ENCODE measurements at places on chromosomes 1 and 21.
A peak's percentile ranks its signal among the peaks of the same experiment; 100 is the strongest.

DNA sequence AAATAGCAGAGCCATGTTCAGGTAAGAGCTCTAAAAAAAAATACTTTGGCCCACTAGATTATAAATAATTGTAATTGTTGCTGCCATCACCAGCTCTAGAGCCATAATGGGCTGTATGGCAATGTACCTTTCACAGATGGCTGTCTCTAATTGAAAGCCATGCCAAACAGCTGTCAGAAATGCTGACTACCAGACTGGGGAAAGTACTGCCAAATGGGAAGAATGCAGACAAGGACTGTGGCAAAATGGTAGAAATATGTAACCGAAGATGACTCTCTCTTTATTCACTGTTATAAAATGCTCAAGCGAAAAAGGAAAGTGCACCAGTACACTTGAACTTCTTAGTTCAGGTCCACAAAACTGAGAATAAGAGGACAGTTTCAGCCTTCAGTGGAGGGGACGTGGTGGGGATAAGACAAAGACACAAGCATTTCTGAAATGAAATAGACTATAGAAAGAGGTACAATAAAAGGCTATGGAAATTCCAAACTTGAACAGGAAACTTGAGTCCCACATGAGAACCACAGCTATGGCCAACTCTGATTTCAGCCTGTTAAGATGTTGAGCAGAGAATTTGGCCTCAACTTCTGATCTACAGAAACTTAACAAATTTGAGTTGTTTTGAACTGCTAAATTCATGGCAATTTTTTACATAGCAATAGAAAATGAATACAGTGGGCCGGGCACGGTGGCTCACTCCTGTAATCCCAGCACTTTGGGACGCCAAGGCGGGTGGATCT is 46.5 kb upstream of the LPGAT1 start:
- no peak for ATAC-seq

DNA sequence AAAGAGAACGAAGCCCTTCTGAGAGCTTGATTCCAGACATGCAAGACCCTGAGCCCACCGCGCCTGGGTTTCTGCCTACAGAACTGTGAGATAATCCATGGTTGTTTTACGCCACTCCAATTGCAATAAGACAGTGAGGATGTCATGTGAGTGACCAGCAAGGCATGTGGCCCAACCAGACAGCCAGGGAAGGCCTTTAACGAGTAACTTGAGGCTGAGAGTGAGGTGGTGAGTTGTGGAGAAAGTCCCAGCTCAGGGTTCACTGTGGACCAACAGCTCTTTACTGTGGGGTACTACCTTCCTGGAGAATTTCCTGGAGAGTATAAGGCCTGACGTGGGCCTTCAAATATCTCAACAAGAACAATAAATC is 153.9 kb downstream of the ETS2 start:
- no peak for ATAC-seq

GRCh38 chr1:17618558-17619247 is 79.2 kb downstream of the ARHGEF10L start:
- ATAC-seq, result no peak

- ATAC-seq, result peak; percentile 61
Measured at GRCh38 chr1:55640708-55641473, 425.7 kb upstream of the USP24 start.

DNA sequence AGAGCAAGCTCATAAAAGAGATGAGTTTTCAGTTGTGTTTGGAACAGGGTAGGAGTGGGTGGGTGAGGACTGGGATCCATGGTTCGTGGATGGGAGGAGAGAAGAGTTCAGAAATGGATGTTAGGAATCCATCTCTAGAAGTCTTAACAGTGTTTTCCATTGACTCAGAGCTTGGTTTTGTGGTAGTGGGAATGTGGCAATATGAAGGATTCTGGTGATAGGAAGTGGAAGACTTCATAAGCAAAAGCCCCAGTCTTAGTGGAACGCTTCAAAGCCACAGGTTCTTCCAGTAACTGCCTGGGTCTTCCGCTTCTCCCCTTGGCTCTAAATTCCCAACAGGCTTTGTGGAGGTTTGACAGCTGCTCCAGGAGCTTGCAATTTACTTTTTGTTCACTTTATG is 167.9 kb downstream of the KCNJ6 start:
- no peak for ATAC-seq

GRCh38 chr1:193019442-193020026 is 39.6 kb downstream of the UCHL5 start:
- no peak for ATAC-seq

DNA sequence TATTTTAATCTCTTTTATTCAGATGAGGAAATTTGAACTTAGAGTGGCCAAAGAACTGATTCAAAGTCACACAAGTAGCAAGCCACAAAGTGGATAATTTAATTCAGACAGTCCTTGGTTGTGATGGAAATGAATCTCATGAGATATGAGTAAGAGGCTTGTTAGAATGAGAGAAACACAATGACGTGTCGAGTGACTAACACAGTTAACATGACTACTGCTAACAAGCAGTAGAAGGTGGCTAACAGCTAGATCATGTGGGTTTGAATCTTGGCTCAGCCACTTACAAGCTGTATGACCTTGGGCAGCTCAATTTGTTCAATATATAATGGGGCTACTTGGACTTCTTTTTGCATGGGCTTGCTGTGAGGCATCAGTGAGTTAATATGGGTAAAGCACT is 104.5 kb upstream of the LMO4 start:
- peak; percentile 90 for ATAC-seq

GRCh38 chr21:33266789-33267135 is 595 bp downstream of the IL10RB start:
- ATAC-seq, result peak; percentile 14

DNA sequence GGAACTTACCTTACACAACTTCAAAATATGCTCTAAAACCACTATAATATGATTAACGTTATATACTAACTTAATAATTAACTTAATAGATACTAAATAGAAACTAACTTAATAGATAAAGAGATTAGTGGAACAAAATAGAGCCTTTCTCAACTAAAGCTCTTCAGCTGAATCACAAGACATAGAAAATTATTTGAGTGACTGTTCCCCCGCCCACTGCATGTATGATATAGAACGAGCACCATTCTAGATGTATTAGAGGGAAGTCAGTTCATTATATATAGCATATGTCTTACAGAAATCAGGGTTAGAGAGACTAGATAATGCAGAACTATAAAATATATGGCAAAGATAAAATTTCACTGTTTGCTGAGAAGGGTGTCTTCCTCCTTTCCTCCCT is 16.3 kb downstream of the LYPLAL1 start:
- ATAC-seq, result no peak

- ATAC-seq, result no peak
Measured at GRCh38 chr1:193703655-193704054, 517.2 kb upstream of the B3GALT2 start.

- ATAC-seq, result peak; percentile 37
Measured at GRCh38 chr21:36846631-36847030, 119.8 kb downstream of the HLCS start.

GRCh38 chr1:41525891-41526587 is 41.6 kb upstream of the EDN2 start:
- ATAC-seq, result peak; percentile 6

DNA sequence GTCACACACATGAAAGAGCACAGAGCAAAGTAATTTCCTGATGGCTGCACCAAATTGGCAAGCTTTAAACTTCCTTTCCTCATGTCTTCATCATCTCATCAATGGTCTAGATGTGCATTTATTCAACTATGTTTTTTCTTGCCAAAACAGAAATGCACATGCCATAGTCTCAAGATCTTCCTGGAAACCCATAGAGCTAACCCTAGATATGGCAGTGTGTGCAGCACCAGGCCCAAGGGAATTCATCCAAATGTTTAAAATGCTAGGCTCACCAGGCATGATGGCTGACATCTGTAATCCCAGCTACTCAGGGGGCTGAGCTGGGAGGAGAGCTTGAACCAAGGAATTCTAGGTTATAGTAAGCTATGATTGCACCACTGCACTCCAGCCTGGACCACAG is 31.2 kb upstream of the PALMD start:
- ATAC-seq, result no peak

- ATAC-seq, result peak; percentile 35
Measured at GRCh38 chr1:221217029-221217428, 337.8 kb downstream of the HLX start.

GRCh38 chr1:88399690-88400089 is 284.4 kb upstream of the PKN2 start:
- no peak for ATAC-seq

- ATAC-seq, result no peak
Measured at GRCh38 chr1:60747353-60747752, 335.0 kb upstream of the NFIA start.

GRCh38 chr1:188251036-188251435 is 1422.3 kb downstream of the PLA2G4A start:
- no peak for ATAC-seq

DNA sequence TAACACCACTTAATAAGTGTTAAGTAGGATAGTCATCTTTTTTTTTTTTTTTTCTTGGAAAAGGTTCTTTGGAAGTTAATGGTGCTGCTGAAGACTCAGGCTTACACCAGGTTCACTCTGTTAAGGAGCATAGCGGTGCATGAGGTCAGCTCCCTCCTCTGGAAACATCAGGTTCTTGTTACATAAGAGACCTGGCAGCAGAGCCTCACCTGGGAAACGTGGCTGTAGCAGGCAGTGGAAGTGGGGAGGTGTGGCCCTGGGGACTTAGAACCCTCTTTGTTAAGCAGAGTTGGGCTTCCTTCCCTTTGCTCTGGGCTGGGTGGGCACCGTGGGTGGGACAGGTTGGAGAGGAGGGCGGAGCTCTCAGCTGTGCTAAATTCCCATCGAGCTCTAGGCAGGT is 104.1 kb downstream of the CNIH3 start:
- no peak for ATAC-seq

DNA sequence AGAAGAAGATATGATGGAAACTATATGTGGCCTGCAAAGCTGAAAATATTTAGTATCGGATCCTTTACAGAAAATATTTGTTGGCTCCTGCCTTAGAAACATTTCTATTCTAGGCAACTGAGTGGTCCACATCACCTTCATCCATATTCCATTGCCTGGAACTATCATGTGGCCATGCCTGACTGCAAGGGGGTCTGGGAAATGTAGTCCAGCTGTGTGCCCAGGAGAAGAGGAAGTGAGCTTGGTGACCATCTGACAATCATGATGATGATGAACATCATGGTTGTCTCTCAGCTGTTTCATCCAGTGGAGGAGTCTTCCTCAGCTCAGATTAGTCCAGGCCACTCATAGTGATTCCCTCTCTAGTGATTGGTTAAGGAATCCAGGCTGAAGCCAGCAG is 61.8 kb upstream of the IFNLR1 start:
- ATAC-seq, result no peak

- ATAC-seq, result no peak
Measured at GRCh38 chr1:209130886-209131285, 452.6 kb upstream of the CAMK1G start.

DNA sequence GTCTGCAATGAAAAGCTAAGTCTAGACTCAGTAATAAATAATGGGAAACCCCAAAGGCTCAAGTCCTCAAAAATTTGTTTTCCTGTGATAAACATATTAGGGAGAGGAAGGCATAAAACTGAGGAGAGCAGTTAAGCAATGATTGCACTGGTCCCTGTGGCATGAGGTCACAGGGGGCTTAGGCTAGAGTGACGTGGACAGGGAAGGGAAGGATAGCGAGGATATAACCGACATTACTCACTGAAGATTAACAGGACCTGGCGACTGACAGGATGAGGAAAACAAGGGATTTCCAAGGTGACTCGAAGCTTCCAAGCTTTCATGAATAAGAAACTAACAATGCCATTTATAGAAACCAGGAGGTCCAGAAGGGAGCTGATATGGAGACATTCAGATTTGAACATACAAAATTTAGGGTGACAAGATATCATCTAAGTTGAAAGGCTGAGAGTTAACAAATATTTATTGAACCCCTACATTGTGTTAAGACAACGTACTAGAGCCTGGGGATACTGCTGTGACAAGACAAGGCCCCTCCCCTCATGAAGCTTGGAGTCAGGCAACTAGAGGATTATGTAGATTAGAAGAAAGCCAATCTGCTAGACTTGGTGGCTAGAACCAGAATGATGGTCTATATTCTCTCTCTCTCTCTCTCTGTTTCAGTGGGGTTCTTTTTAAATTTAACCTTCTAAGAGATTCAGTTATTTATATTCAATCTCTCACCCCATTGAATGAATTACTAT is 33.2 kb upstream of the PKN2 start:
- peak; percentile 68 for ATAC-seq

DNA sequence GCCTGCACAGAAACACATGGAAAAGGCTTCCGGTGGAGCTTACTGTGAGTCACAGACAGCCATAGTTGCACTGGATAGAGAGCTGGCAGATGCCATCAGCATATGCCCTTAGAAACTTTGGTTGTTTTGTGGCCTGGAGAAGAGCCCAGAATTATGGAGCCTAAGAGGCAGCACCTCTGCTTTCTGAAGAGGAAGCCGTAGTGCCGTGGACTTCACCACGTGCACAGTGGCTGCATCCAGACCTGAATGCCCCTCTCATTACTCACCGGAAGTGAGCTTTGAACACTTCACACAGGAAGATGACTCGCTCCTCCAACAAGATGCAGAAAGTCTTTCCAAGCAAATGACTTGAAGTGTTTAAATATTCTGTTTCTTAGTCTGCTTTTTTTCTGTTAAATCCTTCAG is 28.4 kb downstream of the JUN start:
- peak; percentile 92 for ATAC-seq

DNA sequence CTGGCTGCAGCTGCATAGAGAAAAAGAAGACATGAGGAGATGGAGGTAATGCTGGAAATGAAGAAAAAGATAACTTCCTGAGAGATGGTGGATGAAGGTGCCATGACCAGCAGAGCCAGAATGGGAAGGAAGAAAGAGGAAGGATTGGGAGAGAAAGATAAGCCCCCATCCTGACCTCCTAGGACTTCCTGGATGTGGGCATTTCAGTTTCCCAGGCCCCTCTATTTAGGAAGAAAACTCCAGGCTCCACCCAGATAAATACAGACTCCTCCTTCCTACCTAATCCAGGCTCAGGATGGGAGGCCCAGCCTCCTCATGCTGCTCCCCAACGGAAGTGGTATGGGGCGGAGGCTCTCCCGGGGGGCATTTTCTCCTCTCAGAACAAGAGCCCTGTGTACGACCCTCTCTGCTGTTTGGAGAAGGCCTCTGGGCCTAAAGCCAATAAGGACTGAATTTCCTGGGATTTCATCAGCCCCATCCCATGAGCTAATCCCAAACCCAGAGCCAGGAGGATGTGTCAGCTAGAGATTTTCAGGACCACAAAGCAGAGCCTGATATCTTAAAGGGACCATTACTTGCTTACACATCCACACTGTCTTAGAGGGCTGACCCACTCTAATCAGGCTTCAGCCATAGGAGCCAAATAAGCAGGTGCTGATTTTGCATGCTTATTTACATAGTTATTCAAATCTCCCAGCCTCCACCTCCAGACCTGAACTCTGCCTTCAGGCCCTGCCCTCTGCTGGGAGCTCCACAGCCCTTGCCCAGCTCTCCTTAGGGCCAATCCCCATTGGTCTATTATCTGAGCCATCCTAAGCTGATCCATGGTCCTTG is 5.1 kb upstream of the ARHGEF2 start:
- peak; percentile 35 for ATAC-seq

- no peak for ATAC-seq
Measured at GRCh38 chr1:172821609-172822274, 162.8 kb downstream of the FASLG start.

All from esophagus mucosa (tissue), 1 donor.